Activated naive CD4-positive, alpha-beta T cell treated with Interleukin-2 at 50 U/mL for 16 hours (primary cell): ENCODE measurements at places on chromosomes 2 and 18.

DNA sequence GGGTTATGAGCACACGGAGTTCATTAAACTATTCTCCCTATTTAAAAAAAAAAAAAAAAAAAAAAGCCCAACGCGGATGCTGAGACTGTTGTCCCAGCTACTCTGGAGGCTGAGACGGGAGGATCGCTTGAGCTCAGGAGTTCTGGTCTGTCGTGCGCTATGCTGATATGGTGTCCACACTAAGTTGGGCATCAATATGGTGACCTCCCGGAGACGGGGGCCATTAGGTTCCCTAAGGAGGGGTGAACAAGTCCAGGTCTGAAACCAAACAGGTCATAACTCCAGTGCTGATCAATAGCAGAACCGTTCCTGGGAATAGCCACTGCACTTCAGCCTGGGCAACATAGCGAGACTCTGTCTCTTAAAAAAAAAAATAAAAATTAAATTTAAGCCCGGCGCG lies 12.9 kb upstream of the ANKRD53 start:
- no peak for DNase-seq

DNA sequence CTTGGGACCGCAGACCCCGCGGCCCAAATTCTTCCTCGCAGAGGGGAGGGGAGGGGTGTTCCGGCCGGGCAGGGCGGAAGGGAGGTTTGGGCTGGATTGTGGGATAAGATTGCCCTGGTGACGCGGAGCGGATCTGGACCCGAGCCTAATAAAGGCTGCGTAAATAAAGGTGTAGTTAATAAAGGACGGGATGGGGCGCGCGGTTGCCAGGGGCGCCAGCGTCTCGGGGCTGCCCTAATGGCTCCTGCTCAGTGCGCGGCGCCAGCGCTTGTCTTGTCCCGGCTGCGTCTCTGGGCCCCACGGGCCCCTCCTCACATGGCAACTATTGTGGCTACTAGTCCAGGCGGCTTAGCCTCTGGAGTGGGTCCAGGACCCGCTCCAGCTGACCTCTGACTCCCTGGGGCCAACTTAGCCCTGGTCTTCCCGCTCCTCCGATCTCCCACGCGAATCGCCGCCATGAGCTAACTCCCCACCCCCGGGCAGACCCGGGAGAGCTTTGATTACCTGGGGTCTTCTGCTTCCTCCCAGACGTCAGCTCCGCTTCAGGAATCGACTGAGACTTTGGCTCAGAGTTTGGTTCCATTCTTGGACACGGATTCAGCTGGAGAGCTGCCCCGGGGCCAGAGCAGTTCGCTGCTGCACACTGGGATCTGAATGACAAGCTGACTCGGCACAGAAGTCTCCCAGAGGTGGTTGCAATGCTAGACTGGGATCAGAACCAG lies 36.5 kb downstream of the SLC25A52 start:
- no peak for DNase-seq

DNA sequence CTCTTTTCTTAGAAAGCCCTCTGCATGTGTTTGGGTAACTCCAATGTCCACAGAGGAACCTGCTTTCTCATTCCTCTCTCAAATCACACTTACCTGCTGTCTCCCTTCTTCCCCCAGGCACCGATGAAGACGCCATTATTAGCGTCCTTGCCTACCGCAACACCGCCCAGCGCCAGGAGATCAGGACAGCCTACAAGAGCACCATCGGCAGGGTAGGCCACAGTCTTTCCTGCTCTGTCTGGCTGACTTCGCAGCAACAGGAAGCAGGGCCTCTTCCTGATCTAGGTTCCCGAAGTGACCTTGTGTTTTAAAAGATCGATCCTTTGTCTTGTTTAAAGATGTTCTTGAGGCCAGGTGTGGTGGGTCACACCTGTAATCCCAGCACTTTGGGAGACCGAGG lies 25.0 kb upstream of the GMCL1 start:
- no peak for DNase-seq

DNA sequence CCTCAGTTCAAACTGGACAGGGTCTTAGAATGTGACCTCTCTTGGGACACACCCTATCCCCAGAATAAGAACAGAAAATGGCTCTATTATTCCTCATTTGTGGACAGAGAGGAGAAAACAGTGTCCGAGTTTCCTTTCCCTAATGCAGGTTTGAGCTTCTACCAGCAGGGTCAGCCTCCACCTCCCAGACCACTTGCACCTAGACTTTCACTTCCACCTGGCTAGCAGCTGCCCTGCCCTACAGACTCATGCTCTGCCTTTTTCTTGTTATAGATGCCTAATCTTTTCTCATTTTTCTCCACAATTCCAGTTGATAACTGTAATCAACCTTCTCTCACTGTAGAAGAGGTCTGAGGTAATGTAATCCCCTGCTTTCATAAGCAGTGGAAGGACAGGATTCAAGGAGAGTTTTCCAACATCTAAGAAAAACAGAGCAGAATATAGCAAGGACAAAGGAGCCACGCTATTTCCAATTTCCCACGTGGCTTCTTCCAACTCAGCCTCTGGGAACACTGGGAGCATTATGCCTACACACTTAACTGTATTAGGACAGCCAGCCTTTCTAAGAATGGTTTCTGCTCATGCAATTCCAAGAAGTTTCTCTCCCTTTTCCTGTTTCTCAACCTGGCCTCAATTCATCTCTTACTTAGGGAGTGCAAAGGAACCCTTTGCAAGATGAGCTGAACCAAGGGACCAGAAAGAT lies 239.8 kb downstream of the BCL11A start:
- no peak for DNase-seq

GRCh38 chr2:8598295-8599165 lies 83.3 kb upstream of the ID2 start:
- no peak for DNase-seq

DNA sequence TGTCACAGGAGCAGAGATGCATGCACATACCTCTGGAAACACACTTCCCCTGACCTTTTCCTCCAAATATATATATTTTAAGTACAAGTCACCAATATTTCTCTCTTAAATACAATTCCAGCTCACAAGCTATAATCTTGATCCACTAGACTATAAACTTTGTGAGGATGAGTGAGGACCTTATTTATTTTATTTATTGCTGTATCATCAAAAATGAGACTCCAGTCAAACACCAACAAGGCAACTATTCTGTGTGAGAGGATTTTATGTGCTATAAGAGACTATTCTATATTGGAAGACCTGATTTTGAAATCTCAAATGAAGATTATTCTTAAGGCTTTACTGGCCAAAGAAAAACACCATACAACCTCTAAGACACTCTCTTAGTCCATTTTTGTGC lies 1352.2 kb downstream of the SUCLG1 start:
- no peak for DNase-seq

DNA sequence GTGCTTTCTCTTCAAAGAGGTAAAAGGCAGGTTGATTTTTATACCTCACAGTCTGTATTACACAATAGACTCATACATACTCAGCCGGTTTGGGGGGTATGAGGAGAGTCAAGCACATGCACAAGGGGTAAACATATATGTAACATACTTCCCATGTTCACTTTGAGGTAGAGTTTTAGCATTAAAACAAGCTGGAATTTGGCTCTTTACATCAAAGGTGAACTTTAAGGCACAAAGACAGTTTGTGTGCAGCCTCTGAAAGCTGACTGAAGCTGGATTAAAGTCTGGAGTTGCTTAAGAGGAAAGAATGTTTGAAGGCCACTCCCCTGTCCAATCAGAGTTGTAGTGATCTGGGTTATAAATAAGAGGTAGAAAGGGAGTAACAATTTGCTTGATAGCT lies 282.0 kb downstream of the DPP10 start:
- no peak for DNase-seq

- no peak for DNase-seq
Observed at GRCh38 chr2:171147081-171147480, 13.6 kb downstream of the TLK1 start.
